ENCODE measurements at places on chromosomes 16 and 17.

DNA sequence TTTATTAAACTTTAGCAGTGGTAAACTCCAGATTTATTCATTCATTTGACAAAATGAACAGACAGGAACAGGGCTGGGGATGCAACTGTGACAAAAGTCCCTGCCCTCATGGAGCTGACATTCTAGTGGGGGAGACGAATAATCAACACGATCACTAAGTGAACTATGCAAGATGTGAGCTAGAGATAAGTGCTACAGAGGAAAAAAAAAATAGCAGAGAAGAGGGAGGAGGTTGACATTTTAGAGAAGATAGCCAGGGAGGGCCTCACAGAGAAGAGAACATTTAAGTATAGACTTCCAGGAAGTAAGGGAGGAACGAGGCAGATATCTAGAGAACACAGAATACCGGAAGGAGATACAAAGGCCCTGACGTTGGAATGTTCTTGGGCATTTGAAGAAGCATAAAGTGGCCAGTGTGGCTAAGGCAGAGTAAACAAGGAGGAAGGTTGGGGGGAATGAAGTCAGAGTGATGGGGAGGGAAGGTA, 17.9 kb upstream of the AP1G1 start:
- DNase-seq: no peak

- DNase-seq: no peak
Measured at GRCh38 chr16:54268340-54268739, 18.2 kb downstream of the IRX3 start.

DNA sequence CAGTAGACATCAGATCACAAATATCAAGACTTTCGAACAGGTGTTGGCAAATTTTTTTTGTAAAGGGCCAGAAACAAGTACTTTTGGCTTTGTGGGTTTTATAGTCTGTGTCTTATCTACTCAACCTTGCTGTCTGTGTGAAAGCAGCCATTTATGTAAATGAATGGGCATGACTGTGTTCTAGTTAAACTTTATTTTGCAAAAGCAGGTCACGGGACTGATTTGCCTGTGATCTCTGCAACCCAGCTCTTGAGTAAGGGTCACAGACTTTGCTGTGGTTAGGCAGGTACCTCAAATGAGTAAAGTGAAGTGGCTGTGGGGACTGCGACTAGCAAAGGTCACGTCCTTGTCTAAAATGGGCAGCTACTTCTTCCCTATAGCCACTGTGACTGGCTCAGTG, 136.5 kb downstream of the FTO start:
- DNase-seq: no peak

DNA sequence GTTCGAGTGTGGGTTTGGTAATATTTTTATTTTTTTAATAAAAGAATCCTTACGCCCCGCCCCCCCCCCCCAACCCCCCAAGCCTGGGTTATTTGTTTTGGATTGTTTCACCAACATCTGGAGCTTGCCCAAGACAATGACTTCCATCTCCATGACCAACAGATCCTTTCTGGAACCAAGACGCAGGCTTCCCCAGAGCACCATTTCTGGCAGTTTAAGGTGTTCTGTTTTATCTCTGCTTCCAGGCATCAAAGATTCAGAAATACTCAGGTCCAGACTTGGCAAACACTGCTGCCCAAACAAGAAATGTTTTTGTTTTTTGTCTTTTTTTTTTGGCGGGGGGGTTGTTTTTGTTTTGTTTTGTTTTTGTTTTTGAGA, 56.1 kb downstream of the PLXDC1 start:
- no peak for DNase-seq

DNA sequence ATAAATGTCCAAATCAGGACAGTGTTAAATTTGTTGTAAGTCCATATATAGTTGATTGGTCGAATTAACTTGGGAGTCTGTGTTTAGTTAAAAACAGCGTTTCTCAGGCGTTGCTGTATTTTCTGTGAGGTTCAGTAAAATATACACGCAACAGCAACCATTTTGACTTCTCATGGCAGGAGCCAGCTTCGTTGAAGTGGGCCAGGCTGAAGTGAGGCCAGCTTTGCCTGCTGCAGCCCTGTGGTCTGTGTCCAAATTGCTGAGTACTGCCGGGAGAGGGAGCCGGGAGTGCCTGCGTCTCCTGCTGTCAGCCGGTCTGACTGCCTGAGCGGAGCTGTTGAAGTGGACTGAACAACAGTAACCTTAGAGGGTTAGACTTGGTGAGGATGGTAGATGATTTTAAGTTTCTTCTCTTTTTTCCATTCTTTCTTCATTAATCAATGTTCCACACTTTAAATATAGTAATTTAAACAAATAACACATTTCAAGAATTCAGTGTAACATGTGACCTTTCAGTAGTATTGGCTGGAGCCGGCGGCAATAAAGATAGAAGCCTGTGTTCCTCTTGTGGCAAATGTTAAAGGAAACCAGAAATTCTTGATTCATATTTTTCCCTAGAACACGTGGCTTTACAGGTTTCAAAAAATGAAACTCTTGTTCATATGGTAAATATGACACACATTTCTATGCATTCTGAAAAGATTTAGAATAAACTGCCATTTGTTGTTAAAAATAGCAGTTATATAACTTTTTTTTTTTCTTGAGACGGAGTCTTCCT, 37.0 kb upstream of the ZNF750 start:
- DNase-seq: no peak

- no peak for DNase-seq
Measured at GRCh38 chr17:16273499-16273898, 56.5 kb downstream of the PIGL start.

DNA sequence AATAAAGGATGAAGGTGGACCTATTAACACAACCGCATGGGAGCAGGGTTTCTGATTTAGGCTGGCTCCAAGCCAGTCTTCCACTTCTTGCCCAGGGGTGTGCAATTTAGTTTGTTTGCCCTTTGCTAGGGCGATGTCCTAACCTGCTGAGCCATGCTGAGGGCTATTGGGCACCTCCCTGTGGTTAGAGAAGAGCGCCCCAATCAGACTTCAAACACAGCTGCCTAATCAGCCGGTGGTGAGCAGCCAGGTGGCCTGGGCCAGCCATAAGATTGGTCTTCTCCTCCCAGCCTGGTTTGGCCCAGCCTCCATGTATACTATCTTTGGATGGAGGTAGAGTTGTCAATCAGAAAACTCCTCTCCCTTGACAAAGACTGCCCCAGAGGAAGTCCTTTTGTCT, 15.7 kb downstream of the TMEM94 start:
- DNase-seq: no peak

- DNase-seq: no peak
Measured at GRCh38 chr16:12272264-12272663, 295.7 kb downstream of the SNX29 start.

GRCh38 chr17:55157165-55157564, 107.6 kb upstream of the HLF start:
- DNase-seq: no peak

GRCh38 chr17:81948635-81949378, 1.8 kb upstream of the MYADML2 start:
- no peak for DNase-seq

DNA sequence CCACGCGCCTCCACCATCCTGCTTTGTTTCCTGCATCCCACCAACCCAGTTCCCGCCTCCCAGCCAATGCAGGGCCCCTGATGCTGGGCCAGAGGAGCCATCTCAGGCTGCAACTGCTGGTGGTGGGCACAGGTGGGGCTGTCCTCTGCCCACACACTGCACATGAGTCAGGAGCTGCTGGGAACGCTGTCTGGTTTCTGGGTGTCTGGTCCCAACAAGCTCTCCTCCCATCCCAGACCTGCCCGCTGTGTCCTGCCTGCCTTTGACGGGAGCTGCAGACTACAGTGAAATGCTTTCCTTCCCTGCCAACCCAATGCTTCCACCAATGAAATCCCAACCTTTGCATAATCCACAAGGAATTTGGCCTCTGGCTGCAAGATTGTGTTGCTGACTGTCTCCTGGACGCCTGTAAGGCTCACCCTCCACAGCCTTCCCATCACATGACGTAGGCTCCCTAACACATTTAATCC, 98.9 kb downstream of the N4BP1 start:
- no peak for DNase-seq

DNA sequence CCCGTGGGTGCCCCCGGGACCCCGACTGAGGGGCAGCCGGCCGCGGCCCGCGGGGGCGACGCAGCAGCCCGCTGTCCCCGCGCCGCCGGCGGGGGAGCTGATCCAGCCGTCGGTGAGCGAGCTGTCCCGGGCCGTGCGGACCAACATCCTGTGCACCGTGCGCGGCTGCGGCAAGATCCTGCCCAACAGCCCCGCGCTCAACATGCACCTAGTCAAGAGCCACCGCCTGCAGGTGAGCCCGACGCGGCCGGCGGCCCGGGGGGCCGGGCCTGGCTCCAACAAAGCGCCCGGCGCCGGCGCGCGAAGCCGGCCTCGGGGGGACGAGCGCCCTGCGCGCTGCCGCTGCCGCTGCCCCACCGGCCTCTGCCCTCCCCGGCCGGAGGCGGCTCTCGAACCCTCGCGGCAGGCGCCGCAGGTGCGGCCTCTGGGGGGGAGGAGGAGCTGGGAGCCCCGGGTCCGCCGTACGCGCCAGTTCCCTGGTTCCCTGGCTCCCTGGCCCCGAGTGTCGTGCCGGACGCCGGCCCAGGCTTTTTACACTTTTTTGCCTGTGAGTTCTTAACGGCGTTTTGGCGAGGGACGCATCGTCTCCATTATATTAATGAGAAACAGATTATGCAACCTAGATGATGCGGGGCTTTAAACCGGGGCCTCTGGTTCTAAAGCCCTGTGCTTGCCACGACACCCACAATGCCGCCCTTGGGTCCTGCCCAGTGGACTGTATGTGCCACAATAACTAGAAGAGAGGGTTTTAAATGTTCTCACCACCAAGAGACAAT, 521 bp downstream of the ATMIN start:
- DNase-seq: peak; percentile 36

DNA sequence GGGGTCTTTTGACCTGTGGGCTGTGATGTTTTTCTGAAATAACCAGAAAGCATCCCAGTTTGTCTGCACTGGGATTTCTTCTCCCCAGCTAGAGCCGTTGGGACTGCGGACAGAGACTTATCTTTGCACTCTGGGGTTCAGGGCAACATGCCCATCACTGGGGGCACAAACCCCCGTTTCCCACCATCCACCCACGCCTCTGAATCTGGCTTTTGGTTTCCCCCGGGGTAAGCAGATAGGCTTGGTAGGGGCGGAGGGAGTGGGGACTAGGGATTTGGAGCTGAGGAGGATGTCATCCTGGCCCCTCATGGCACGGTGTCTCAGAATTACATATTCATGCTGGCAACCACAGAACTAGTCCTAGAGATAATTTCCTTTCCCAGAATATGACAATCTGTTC, 68.6 kb downstream of the CCDC182 start:
- no peak for DNase-seq

GRCh38 chr17:27180322-27180721, 113.6 kb upstream of the WSB1 start:
- DNase-seq: peak; percentile 4

- no peak for DNase-seq
Measured at GRCh38 chr16:27764869-27765675, 215.1 kb downstream of the KATNIP start.

- no peak for DNase-seq
Measured at GRCh38 chr16:75024182-75024581, 25.4 kb downstream of the ZNRF1 start.

DNA sequence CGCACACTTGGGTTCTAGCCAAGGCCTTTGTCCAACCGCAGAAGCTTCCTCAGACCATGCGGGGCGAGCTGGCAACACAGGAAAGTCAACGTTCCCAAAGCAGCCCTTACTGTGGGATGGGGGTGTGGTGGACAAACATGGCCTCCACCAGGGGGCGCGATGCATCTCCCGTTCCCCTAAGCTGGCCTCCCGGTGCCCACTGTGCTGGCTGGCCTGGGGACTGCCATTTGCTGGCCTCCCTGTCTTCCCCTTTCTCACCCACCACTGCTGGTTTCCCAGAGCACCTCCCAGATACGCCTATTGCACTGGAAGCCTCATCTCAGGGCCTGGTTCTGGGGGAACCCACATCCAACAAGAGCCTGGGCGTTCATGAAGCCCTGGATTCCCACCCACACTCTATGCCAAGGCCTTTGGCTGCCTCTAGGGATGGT, 145.3 kb downstream of the IRF8 start:
- no peak for DNase-seq

GRCh38 chr17:34287875-34288274, 2.3 kb downstream of the CCL11 start:
- no peak for DNase-seq

DNA sequence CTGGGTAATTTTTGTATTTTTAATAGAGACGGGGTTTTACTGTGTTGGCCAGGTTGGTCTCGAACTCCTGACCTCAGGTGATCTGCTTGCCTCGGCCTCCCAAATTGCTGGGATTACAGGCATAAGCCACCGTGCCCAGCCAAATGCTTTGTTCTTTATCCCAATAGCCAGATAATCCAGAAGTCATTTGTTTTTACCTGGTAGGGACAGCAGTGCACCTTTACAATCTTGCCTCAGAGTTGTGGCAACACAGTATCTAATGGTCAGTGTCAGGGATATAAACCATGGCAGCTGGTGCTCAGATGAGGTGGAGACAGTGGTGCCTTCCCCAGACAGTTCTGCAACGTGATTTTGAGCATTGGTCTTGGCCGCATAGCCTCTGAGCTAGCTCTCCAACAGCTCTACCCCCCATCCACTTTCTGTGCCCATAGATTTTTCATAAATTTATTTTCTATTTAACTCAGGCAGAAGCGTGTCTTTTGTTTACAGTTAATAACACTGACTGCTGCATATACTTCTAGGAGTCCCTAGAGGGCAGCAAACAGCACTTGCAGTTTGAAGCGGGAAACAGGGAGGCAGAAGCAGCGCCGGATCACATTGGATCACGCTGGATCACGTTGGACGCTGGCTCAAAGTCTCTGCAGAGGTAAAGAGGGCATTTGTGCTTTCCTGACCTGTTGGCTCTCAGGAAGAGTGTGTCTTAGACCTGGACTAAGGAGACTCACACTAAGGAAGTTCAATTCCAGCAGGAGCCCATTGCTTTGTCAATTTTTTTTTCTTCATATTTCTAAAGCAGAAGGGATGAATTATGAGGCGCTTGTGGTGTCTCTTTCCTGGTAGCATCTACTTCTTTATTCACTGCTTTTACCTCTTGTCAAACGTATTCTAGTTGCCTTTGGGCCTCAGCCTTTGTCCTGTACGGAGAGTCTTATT, 5.1 kb upstream of the GGT6 start:
- DNase-seq: no peak

DNA sequence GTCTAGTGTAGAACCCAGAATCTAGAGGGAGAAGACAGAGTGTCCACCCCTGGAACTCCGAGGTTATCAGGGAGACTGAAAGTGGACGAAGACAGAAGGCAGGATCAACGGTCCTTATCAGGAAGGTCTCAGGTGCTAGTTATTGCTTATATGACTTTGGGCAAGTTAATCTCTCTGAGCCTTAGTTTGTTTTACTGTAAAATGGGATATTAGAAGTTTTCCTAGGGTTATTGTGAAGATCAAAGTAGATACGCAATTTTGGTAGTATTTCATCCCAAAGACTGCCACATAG, 1.2 kb downstream of the RNF167 start:
- DNase-seq: no peak

Measured in hematopoietic multipotent progenitor cell (in vitro differentiated cells).